ENCODE measurements at places on chromosomes 5 and 9. TPM values are rescaled to one million over a fixed set of nuclear protein-coding genes. Genes with fewer than 3 reads are reported as not detected.

DNA sequence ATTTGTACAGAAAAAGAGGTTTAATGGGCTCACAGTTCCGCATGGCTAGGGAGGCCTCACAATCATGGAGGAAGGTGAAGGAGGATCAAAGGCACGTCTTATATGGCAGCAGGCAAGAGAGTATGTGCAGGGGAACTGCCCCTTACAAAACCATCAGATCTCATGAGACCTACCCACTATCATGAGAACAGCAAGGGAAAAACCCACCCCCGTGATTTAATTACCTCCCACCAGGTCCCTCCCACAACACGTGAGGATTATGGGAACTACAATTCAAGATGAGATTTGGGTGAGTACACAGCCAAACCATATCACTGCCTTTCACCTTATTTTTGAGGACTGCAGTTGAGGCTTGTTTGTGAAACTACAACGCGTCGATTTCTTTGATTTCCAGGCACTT lies 20.9 kb upstream of the NEUROG1 start:
- peaks cover 9% of the 10 kb centered on the region for H3K27me3 ChIP-seq
- no peaks in the 10 kb centered on the region for H3K4me1 ChIP-seq
- no peak overlapping the region for H3K27ac ChIP-seq
- H3K4me3 ChIP-seq, result no peak overlapping the region

DNA sequence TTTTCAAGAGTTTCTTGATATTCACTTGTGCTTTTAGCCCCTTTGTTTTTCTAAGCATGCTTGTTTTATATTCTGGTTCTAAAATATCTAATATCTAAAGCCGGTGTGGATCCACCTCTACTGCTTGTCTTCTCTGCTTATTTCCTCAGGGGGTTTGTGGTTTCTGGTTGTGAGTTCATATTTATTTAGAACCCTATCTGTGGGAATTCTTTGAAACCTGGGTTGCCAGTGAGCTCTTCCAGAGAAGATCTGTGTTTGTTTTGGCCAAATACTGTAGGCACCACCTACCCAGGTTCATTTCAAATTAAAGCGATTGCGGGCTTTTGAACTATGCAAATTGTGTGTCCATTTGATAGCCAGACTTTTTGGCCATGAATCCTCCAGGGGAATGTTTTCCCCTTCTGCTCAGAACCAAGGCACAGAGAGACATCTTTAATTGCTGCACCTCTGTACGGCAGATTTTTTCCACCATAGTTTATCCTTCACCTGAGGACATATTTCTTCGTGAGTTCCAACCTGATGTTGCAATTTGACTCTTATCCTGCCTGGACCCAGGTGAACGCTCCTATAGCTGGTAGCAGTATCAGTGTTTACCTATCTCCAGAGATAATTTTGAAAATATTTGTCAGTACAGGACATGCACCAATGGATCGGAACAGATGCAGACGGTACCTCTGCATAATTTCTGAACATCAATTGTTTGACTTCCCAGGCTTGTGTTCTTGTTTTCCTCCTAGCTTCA lies 2.4 kb upstream of the ZBTB43 start:
- H3K4me1 ChIP-seq, result peaks cover 16% of the 10 kb centered on the region
- H3K4me3 ChIP-seq, result no peak overlapping the region
- DNase-seq, result no peak
- H3K27ac ChIP-seq, result no peak overlapping the region
- no peaks in the 10 kb centered on the region for H3K27me3 ChIP-seq

Gene TXN
- 266 TPM for total RNA-seq

DNA sequence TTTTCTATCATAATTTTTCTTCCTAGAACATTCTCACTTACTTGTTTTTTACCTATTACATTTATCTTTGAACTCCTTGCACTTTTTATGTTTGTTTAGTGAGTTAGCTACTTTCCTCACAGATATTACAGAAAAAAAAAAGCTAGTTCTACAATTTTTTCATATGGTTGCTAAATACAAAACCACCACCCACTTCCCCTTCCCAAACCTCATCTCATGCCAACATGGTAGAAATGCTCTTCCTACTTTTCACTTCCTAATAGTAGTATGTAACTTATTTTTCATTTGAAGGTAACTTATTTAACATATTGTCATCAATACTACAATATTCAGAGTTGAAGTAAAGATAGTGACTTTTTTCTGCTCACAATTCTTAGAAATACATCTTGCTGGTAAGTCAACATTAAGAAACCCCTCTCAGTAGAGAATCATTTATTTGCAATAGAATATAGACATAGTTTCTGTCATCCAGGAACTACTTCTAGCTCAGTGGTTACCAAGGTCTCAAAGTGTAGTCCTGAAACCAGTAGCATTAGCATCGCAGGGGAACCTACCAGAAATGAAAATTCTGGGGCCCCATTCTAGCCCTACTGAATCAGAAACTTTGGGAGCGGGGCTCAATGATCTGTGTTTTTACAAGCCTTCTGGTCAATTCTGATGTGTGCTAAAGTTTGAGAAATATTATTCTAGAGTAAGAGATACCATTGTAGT lies 1124.6 kb downstream of the DTWD2 start:
- DNase-seq, result no peak
- no peaks in the 10 kb centered on the region for H3K4me1 ChIP-seq
- H3K36me3 ChIP-seq, result no peaks in the 10 kb centered on the region
- H3K27ac ChIP-seq, result no peak overlapping the region
- no peak overlapping the region for H3K4me3 ChIP-seq

GRCh38 chr9:37574241-37574721 lies 1.9 kb downstream of the FBXO10 start:
- peak overlapping the region; percentile 47 for H3K27ac ChIP-seq
- peaks cover 19% of the 10 kb centered on the region for H3K4me1 ChIP-seq
- H3K36me3 ChIP-seq, result no peaks in the 10 kb centered on the region
- H3K27me3 ChIP-seq, result no peaks in the 10 kb centered on the region
- DNase-seq, result peak; percentile 69
- peak overlapping the region; percentile 5 for H3K4me3 ChIP-seq

Gene CCL27
- total RNA-seq, result not detected

Measured in A673 (cell line).